ENCODE measurements at places on chromosomes 4 and X. TPM values are rescaled to one million over a fixed set of nuclear protein-coding genes. Genes with fewer than 3 reads are reported as not detected.

HTN3 gene
- polyA plus RNA-seq = not detected

CDS1 gene
- 0.24 TPM for polyA plus RNA-seq

RHOXF1 gene
- 0.17 TPM for polyA plus RNA-seq

MBTPS2 gene
- 20.5 TPM for polyA plus RNA-seq

HS6ST2 gene
- polyA plus RNA-seq = 43.7 TPM

XAGE1B gene
- polyA plus RNA-seq = not detected

ZNF595 gene
- 10.4 TPM for polyA plus RNA-seq

RAB41 gene
- 0.51 TPM for polyA plus RNA-seq

PPA2 gene
- polyA plus RNA-seq = 56.1 TPM

PDZD4 gene
- 2.6 TPM for polyA plus RNA-seq

- no peak for DNase-seq
Observed at GRCh38 chr4:114396808-114397207, 201.8 kb upstream of the UGT8 start.

- no peak for DNase-seq
Observed at GRCh38 chr4:40718586-40718985, 31.2 kb upstream of the NSUN7 start.

GRCh38 chr4:60657807-60658206 is 542.3 kb upstream of the ADGRL3 start:
- DNase-seq = peak; percentile 4

DNA sequence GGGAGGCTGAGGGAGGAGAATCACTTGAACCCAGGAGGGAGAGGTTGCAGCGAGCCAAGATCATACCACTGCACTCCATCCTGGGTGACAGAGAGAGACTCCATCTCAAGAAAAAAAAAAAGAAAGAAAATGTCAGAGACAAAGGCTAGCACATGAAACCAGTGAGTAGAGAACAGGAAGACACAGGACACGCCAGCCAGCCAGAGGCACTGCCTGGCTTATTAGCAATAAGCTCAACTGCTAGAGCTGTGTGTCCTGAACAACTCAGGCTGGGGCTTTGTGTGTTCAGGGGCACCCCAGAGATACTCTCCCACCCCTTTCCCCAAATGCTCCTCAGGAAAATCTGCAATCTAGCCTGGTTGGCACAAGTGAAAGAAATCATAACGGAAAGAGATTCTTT is 60.0 kb downstream of the RHOH start:
- DNase-seq = no peak

DNA sequence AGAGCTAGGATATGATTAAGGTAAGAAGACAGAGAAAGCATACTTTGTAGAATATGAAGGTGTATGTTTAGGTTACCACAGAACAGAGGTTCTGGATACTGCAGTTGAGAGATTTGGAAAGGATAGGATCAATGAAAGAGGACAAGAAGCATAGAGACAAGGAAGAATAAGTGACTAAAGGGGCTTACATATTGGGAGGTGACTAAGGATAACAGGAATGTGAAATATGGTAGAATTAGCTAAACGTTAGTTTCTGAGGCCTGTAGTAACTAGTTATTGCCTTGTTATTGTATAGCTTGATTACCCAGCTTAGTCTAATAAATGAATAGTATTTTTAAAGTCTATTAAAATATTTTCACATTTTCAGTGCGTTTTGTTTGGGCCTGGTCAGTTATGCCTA is 38.2 kb downstream of the CENPI start:
- DNase-seq = no peak

DNA sequence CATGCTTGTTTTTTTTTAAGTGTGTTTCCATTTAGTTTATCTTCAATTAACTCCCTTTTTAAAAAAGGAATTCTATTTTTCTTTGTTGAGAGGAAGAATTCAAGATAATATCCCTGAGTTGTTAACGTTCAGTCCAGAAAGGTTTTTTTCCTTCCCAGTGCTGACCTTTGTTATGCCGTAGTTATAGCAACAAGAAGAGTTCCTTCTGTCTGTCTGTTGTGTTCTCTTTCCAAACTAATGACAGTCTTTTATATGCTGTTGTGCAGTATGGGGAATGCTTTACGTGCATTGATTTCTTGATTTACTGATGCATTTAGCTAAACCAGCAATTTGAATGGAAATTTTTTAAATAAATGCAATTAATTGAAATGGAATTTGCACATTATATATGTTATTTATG is 6.6 kb upstream of the CXXC4 start:
- DNase-seq = peak; percentile 29

- DNase-seq = no peak
Observed at GRCh38 chr4:105588252-105588651, 35.8 kb downstream of the ARHGEF38 start.

DNA sequence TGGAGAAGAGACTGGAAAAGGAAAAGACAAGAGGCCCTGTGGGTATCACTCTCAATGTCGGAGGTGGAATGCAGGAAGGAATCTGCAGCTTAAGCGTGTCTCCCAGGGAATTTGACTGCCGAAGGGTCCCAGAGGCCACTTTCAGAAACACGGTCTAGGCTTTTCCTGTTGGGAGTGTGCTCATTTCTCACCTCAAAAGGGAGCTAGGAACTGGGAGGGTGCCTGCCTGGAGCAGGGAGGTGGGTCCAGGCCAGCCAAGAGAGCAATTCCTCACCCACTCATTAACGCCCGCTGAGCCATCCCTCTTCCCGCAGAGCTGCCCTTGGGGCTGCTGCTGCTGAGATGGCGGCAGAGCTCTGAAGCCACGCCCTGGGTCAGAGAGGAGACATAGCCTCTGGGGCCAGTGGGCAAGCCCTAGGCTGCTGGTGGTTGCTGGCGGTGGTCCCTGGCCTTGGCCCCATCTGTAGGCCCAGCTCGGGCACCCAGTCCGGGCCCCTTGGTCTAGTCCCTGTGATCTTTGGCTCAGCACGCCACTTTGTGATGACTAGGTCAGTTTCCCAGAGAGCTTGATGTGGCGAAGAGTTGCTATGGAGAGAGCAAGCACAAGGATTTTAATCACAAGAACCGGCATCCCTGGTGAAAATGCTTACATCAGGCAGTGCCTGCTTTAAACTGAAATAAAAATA is 4.1 kb downstream of the ZNF185 start:
- no peak for DNase-seq

GRCh38 chr4:1950369-1950768 is 58.4 kb downstream of the NELFA start:
- no peak for DNase-seq

DNA sequence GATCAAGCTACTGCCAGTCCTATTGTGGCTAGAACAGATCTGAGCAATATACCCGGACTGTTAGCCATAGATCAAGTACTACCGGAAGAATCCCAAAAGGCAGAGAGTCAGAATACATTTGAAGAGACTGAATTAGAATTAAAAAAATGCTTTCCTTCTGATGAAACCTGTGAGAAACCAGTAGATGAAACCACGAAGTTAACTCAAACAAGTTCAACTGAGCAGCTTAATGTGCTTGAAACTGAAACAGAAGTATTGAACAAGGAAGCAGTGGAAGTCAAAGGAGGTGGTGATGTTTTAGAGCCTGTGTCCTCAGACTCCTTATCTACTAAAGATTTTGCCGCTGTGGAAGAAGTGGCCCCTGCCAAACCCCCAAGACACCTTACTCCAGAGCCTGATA is 46.8 kb downstream of the WDR44 start:
- DNase-seq = no peak

GRCh38 chr4:2789793-2790582 is 2.9 kb upstream of the SH3BP2 start:
- DNase-seq = no peak

GRCh38 chr4:120007191-120007871 is 59.3 kb downstream of the MAD2L1 start:
- DNase-seq = peak; percentile 87

GRCh38 chr4:139275281-139275735 is 4.7 kb downstream of the MGARP start:
- DNase-seq = no peak

GRCh38 chr4:183185018-183185417 is 86.0 kb downstream of the WWC2 start:
- no peak for DNase-seq

GRCh38 chr4:138686106-138686835 is 329.3 kb upstream of the NOCT start:
- DNase-seq = no peak

DNA sequence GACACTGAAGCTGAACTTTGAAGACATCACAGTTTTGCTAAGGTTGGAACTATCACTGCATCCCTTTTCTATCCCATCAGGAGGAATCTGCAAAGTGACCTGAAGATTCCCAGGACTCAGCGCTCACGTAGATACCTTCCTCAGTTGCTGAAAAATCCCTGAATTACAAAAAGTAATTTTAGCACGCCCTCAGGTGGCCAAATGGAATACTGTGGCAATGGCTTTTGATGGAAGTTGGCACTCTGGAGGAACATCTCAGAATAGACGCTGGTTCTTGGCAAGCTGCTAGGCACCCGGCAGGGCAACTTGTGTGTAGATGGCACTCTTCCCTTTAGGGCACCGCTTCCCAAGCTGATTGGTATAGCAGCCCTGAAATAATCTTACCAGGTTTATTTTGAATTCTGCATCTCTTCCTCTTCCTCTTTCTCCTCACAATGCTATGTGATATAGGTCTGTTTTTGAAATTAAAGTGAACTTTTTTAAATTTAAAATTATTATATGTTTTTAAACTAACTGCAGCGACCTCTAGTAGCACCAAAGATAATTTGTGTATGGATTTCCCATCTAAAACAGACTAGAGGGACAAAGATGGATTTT is 16.3 kb upstream of the ESX1 start:
- no peak for DNase-seq

DNA sequence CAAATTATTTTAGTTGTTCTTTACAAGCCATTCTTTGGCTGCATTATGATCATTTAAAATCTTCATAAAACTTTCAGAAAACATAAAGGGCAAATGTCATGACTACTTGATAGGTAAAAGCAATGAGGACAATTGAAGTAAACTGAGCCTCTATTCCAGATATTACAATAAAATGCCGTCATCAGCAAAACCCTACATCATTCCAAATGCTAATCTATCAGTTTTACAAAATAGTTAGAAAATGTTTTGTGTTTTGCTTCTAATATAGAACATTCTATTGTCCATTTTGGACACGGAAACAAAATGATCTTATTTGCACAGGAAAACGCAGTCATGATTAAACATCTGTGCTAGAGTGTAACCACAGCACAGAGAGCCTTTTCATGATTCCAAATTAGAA is 1330.6 kb upstream of the ADGRL3 start:
- DNase-seq = no peak

GRCh38 chrX:12894074-12895030 is 12.1 kb upstream of the TLR8 start:
- peak; percentile 18 for DNase-seq

Data from muscle of back (tissue), 13 donors.